ENCODE measurements at places on chromosomes 1 and 21. TPM values are rescaled to one million over a fixed set of nuclear protein-coding genes. Genes with fewer than 3 reads are reported as not detected.
A peak's percentile ranks its signal among the peaks of the same experiment; 100 is the strongest.

- DNase-seq: peak; percentile 25
These were observed 28.4 kb upstream of the PADI1 start for GRCh38 chr1:17176306-17177061.

Gene FCRL6
- polyA plus RNA-seq: not detected

DNA sequence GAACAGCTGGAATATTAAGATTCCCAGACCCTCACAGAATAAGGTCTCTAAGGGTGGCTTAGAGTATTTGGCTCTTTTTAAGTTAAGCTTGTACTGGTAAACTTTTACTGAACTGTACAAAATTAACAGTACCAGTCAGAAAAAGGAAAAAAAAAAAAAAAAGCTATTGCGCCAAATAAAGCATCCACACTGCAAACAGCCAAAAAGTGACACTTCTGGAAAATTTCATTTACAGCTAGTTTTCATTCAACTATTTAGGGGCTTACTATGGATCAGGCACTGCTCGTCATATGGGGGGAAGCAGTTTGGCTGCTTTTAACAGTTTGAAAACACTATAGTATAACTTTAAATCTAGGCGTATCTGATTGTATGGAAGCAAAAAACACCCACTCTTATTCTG is 139.6 kb downstream of the EIF4G3 start:
- DNase-seq: no peak

DNA sequence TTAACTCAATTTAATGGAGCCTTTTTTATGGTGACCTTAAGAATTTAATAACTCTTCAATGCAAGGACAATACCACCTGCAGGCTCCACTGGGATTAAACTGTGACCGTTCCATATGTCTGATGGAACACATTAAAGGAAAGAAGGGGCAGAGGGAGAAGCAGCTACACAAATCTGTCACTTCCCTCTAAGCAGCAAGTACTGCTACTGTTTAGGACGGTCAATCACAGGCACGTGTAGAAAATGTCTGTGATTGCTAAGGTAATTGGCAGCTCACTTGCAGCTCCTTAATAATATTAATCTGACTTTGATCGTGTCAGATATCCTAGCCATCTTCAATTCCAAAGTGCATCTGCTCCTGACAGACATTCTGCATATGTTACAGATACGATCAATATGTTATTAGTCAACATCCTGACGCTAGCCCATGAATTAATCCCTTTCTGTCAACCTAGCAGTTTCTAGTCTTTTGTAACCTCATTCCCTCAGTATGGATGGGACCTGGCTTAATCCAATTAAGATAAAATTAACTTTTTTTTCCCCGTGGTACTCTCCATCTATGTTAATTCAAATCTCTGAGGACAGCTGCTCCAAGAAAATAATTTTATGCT is 1012.4 kb downstream of the AMY1C start:
- DNase-seq: no peak

Gene KRTAP21-1
- polyA plus RNA-seq: not detected

GRCh38 chr1:19484338-19484797 is 971 bp downstream of the CAPZB start:
- no peak for DNase-seq

DNA sequence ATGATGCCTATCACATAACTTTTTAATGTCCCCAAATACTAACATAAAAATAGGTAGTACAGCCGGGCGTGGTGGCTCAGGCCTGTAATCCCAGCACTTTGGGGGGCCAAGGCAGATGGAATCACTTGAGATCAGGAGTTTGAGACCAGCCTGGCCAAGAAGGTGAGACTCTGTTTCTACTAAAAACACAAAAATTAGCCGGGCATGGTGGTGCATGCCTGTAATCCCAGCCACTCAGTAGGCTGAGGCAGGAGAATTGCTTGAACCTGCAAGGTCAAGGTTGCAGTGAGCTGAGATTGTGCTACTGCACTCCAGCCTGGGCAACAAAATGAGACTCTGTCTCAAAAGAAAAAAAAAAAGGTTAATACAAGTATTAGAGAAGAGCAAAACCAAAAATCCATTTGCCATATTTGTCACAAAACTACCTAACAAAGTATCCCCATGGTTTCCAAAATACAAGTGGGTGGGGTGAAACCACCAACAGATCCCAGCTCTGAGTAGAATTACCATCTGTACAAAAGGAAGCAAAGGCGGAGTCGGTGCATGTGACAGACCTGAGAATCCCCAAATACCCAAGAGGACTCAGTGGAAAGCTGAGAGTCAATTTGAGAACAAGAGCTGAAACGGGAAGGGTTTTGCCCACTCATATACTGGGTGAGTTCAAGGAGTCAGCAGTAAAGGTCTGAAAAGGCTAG is 113.2 kb downstream of the TOMM20 start:
- no peak for DNase-seq

Gene AZIN2
- 5.7 TPM for polyA plus RNA-seq

DNA sequence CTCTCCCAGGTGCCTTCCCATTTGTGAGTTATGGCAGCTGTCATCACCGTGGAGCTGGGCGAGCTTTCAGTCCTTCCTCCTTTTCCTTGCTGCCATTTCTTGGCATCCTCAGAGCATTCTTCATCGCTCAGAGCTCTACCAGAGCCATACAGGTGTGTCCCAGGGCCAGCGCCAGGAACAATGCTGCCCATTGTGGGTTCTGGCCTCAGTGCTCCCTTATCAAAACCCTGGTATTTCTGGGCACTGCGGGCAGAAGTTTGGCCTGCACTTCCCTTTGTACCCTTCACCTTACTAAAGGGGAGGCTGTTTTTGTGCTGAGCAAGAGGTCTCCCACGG is 28.5 kb downstream of the RASSF5 start:
- no peak for DNase-seq

Gene DCDC2B
- not detected for polyA plus RNA-seq

- DNase-seq: no peak
These were observed 91.1 kb upstream of the RGS4 start for GRCh38 chr1:162977944-162978568.

DNA sequence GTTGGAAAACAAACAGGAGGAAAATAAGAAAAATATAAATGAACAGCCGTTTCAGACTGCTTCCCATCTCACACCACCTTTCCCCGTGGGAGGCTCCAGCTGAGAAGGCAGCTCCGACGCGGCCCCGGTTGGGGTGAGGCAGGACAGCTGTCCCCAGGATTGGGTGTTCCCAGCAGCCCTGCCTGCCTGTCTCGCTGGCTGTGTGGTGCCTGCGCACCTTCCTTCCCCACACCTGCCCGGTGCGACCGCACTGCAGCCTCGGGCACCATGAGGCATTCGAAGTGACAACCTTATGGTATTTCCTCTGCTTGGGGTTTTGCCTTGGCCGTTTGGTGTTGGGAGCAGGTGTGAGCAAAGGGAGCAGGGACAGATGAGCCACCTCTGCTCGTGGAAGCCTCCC is 161.6 kb downstream of the PRDM16 start:
- no peak for DNase-seq

GRCh38 chr21:32046191-32046590 is 173.4 kb downstream of the HUNK start:
- DNase-seq: no peak

GRCh38 chr1:221648201-221648600 is 93.7 kb downstream of the DUSP10 start:
- no peak for DNase-seq

Gene S100A8
- polyA plus RNA-seq: not detected

Gene DISP3
- polyA plus RNA-seq: 0.08 TPM

DNA sequence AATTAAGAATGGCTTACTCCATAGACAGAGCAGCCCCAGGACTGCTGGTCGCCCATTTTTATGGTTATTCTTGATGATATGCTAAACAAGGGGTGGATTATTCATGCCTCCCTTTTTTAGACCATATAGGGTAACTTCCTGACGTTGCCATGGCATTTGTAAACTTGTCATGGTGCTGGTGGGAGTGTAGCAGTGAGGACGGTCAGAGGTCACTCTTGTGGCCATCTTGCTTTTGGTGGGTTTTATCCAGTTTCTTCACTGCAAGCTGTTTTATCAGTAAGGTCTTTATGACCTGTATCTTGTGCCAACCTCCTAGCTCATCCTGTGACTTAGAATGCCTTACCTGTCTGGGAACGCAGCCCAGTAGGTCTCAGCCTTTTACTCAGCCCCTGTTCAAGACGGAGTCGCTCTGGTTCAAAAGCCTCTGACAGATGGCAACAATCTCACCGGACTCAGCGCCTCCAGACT is 5.2 kb upstream of the AGPAT3 start:
- DNase-seq: no peak

DNA sequence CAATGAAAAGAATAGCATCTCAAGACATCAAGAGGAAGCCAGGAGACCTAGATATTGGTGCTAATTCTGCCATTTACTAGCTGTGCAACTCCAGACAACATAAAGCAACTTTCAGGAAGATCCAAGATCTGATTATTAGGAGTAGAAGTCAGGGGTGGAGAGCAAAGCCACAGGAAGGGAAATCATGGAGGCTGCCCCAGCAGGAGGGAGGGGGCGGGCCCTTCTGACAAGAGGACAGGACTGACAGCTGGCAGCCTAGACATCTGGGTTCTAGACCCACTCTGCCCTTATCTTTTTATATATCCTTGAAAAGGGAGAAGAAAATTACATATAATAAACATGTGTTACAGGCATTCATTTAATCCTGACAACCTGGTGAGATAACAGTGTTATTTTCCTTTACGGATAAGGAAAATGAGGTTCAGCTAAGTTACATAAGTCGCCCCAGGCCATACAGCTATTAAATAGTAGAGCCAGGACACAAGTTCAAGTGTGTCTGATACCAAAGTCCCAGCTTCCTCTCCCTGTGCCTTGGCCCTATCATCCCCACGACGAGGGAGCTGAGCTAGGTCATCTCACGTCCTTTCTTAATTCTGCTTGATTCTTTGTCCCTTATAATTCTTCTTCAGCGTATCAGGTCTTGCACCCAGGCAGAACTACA is 46.6 kb downstream of the ARHGEF11 start:
- DNase-seq: no peak

GRCh38 chr1:39671793-39672550 is at the start of gene NT5C1A:
Gene NT5C1A (minus strand): TSS chr1:39672107. CDS start chr1:39672038, 69 bp downstream.
- no peak for DNase-seq

DNA sequence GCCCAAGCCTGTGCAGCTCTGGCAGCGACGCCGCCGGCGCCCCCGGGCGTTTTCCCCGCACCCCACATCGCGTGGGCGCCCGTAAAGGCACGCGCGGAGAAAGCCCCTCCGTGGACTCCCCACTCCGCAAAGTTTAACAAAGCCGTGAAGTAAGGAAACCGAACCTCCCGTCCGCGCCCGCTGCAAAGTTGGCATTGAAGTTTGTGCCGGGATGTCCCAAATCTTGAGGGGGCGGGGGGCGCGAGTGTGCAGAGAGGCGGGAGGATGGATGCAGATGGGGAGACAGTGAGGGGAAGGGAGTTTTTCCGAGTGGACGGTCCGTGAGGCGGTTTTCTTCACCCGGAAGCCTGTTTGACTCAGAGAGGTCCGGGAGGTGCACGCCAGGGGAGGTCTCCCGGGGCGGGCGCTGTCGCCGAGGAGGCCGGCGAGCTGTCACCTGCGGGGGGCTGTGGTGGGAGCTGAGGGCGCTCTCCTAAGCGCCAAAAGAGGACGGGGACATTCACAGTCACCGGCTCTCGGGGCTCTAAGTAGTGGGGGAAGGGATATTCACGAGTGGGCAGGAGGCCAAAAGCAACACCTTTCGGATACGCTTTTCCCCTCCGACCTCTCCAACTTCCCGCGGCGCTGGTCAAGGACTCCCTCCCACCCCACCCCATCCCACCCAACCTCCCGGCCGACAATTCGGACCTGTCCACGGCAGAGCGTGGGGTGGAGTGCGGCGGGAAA is 1.3 kb downstream of the WLS start:
- no peak for DNase-seq

DNA sequence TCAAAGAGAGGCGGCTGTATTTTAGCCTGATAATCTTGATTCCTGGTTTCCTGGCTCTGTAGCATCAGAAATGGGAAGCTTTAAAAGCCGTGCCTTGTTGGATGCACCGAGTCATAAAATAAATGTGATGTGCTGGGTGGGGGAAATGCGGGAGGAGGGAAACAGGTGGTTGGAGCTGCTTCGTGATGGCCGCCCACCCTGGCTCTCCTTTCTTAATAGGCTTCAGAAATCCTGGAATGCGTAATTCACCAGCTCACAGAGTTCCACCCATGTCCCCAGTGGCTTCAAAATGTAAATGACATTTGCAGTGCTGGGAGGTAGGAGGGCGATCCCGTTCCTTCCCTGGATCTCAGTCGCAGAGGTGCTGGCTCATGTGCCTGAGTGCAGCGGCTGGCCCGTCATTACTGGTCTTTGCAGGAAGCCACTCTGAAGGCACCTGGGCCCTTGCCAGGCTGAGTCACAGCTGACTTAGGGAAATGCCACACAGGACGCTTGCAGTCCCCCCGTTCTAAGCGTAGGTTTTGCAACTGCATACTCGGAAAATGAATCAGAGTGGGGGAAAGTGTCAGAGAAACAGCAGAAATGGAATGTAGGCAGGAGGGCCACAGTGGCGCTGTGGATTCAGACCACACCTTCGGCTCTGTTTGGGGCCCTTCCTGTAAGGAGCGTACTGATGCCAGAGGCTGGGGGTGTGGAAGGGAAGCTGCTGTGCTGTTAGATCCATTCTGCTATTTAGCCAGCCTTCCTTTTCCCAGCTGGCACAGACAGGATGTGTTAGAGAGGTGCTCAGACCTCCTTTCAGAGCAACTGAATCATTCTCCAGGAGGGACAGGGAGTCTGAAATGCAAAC is 37.6 kb downstream of the GALNT2 start:
- DNase-seq: peak; percentile 92

DNA sequence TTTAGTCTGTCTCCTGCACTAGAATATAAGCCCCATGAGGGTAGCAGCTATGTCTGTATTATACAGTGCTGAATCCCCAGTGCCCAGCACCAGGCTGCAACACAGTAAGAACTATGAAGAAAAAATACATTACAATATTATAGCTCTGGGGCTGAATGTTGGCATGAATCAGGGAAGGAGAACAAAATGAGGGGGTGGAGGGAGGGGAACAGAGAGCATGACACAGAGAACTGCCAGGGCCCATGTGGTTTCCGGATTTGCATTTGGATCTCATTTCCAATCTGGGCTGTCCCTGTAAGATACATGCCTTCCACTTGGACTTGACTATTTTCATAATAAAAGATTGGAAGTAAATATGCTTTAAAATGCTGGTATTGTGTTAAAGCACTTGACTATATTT is 35.8 kb downstream of the C1orf198 start:
- DNase-seq: no peak

DNA sequence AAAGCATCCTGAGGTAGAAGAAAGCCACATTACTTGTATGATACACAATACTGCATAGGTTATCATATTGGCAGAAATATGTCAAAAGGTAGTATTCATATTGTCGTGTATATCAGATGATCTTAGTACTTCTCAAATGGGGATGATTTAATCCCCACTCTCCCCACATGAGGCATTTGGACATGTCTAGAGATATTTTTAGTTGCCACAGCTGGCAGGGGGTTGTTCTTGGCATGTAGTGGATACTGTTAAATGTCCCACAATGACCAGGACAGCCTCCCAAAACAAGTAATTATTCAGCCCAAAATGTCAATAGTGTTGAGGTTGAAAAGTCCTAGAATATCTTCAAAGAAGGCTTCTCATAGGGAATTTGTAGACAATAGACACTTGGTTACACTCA is 162.8 kb downstream of the NEGR1 start:
- no peak for DNase-seq

Gene LRRC8C
- 0.25 TPM for polyA plus RNA-seq
